KG1 (cell line): ENCODE measurements at places on chromosomes 12 and 14.

DNA sequence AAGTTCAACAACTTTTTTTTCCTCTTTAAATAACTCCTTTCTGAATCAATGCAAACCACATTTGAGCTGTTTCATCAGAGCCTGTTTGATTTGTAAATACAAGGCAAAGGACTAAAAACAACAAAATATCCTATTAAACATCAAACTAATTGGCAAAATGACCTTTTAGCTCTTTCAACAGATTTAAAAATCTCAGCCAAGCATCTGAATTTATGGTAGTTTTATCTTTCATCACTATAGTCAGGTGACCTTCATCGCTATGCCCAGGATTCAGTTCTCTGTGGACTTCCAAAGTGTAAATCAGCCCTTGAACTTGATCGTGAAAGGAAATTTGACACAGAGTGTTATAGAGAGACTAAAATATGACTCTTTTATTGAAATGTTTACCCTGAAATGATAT lies 1554.5 kb upstream of the FLRT2 start:
- DNase-seq: no peak

- DNase-seq: no peak
Observed at GRCh38 chr12:56987551-56988053, 18.7 kb downstream of the ZBTB39 start.

GRCh38 chr12:21675096-21675495 lies 17.5 kb upstream of the LDHB start:
- DNase-seq: no peak

DNA sequence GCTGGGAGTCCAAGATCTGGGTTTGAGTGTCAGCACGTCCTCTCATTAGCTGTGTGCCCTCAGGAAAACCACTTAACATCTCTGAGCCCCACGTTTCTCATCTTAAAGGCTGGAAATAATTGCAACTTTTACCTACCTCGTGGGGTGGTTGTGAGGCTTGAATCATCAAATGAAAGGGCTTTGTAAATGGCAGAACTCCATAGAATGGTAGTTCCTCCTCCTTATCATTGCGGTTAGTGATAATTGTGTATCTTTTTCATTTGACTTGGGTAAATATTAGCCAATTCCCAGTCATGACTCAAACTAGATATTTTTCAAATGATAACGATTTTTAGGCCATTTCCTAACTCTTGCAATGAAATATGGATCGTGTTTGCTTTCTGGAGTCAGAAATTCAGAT lies 205.5 kb downstream of the CHST11 start:
- no peak for DNase-seq

DNA sequence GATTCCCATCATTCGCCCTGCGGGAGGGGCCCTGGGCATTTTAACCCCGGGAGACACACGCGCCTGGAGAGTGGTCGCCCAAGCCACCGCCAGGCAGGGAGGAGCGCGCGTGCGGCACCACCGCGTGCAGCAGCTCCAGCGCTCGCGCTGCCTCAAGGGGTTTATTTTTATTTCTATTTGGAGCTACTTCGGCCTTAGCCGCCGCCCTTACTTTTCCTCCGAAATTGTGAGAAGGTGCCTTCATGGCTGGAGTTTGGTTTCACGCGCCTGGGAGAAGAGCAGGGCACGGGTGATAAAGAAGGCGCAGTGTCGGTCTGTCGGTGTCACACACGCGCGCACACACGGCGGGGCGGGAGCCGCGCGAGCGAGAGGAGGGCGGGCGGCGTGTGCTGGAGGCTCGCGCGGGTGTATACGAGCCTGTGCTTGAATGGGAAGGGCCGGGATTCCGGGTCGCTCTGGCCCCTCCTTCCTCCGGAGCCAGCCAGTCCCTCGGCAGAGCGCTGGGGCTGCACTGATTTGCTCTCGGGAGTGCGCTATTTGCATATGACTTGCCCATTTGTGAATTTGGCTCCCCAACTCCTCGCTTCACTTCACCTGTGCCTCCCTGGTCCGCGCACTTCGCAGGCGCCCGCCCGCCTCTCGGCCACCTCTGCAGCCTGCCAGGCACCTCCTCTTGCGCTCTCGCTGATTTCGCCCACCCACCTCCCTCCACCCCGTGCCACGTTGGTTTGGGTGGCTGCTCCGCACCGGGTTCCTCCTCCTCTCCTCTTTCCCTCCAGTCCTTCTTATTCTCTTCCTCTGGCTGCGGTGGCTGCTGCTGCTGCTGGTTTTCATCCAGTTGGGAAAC lies 932.3 kb downstream of the DIO2 start:
- DNase-seq: no peak

GRCh38 chr12:21780786-21781185 lies 6.3 kb upstream of the KCNJ8 start:
- DNase-seq: no peak

GRCh38 chr14:105472486-105472991 lies 2.1 kb upstream of the CRIP2 start:
- DNase-seq: no peak

GRCh38 chr12:47889040-47889439 lies 15.8 kb downstream of the VDR start:
- DNase-seq: no peak

GRCh38 chr12:57262126-57262822 lies 11.3 kb upstream of the STAC3 start:
- DNase-seq: no peak

DNA sequence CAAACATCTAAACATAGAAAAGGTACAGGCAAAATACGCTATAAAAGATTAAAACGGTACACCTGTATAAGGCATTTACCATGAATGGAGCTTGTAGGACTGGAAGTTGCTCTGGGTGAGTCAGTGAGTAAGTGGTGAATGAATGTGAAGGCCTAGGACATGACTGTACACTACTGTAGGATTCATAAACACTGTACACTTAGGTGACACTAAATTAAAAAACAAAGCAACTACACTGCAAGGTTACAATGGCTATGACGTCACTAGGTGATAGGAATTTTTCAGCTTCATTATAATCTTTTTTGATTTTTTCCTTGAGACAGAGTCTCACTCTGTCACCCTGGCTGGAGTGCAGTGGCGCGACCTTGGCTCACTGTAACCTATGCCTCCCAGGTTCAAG lies 269.2 kb downstream of the KSR2 start:
- DNase-seq: no peak

- no peak for DNase-seq
Observed at GRCh38 chr12:121550974-121551634, 29.7 kb downstream of the KDM2B start.

DNA sequence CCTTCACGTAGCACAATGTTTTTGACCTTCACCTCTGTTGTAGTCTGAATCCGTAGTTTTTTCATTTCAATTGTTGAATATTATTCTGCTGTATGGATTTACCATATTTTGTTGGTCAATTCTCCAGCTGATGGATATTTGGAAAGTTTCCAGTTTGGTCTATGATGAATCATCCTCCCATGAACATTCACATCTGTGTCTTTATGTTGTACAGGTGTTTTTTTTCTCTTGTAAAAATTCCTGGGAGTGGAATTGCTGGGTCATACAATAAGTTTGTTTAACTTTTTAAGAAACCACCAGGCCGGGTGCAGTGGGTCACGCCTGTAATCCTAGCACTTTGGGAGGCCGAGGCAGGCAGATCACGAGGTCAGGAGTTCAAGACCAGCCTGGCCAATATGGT lies 36.7 kb upstream of the GNG2 start:
- no peak for DNase-seq

DNA sequence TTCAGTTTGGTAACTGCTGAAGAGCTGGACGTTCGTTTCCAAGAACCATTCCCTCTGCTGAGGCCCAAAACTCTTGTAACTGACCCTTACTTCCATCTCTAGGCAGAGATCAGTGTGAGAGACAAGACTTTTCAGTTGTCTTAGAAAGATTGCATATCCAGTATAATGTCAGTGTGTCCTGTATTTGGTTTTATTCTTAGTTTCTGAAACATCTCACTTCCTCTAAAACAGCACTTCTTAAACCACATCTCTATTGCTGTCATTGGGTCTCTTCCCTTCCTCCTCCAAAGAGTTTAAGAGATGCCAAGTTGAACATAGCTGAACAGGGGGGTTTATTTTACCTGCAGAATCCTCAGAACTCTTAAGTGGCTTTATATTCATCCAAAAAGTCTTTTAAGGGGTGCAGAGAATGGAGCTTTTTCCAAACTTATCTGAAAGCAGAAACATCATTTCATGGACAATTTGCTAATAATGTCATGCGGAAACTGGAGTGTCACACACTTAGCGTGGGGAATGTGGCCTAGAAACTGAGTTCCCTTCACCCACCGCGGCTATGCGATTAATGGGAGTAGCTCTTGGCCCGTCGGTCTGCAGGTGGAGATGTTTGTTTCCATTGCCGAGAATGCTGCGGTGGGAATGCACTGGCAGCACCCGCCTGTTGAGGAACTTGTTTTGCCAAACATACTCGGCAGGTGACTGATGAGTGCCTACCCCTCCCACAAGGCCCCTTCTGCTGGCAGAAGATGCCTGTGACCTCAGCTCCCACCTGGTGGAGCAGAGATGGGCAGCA lies 148.2 kb downstream of the ADGRD1 start:
- DNase-seq: no peak

GRCh38 chr12:2314492-2314891 lies 261.7 kb downstream of the CACNA1C start:
- no peak for DNase-seq
